ENCODE measurements at places on chromosomes 16 and 17.

DNA sequence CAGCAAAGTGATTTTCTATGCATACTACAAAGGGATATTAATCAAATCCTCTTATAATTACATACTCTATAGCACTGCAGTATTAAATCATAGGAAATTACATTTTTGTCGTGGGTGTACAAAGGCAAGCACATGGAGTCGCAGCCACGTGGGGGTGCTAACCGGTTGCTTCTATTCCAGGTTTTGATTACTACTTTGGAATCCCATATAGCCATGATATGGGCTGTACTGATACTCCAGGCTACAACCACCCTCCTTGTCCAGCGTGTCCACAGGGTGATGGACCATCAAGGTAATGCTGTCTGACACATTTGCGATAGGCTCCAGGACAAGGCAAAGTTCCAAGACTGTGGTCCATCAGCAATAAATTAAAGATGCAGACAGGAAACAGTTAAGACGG lies 60.1 kb downstream of the ARSG start:
- H3K4me1 ChIP-seq, result peaks cover 14% of the 10 kb centered on the region
- no peaks in the 10 kb centered on the region for H3K27me3 ChIP-seq
- no peak for DNase-seq
- H3K4me3 ChIP-seq, result no peak overlapping the region
- H3K27ac ChIP-seq, result no peak overlapping the region
- H3K36me3 ChIP-seq, result no peaks in the 10 kb centered on the region

- no peak overlapping the region for H3K4me3 ChIP-seq
- no peak for DNase-seq
- H3K36me3 ChIP-seq, result no peaks in the 10 kb centered on the region
- no peak overlapping the region for H3K27ac ChIP-seq
- peaks cover 3% of the 10 kb centered on the region for H3K4me1 ChIP-seq
These were observed 204.8 kb downstream of the CDH8 start for GRCh38 chr16:61831351-61831917.

DNA sequence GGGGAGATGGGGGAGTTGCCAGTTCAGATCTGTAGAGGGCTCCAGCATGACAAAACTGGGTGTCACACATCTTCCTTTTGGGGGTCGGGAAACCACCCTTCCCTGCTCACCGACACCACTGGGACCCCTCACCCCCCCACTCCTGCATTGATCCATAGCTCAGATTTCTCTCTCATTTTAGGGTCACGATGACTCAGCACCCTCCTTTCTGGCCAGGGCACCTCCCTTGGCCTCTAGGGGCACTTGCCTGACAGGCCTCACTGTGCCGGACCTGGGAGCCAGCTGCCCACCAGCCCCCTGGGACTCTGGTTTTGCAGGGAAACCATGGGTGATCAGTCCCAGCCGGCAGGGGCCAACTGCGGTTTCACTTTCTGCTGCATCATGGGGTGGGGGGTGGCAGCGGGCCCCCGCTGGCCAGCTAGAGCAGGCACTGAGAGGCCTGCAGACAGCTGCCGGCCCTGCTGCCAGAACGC lies 239.4 kb downstream of the MRTFB start:
- peak overlapping the region; percentile 36 for H3K4me3 ChIP-seq
- no peaks in the 10 kb centered on the region for H3K36me3 ChIP-seq
- DNase-seq, result no peak
- H3K27ac ChIP-seq, result peak overlapping the region; percentile 93
- peaks cover 67% of the 10 kb centered on the region for H3K4me1 ChIP-seq
- H3K27me3 ChIP-seq, result no peaks in the 10 kb centered on the region

- no peaks in the 10 kb centered on the region for H3K27me3 ChIP-seq
- H3K36me3 ChIP-seq, result peaks cover 4% of the 10 kb centered on the region
- H3K4me1 ChIP-seq, result no peaks in the 10 kb centered on the region
- H3K27ac ChIP-seq, result no peak overlapping the region
- no peak for DNase-seq
These were observed 12.7 kb downstream of the DNAAF8 start for GRCh38 chr16:4746991-4747574.
